ENCODE measurements at places on chromosomes 6 and 20.

- DNase-seq: no peak
Observed at GRCh38 chr6:82976179-82976578, 89.5 kb downstream of the UBE3D start.

DNA sequence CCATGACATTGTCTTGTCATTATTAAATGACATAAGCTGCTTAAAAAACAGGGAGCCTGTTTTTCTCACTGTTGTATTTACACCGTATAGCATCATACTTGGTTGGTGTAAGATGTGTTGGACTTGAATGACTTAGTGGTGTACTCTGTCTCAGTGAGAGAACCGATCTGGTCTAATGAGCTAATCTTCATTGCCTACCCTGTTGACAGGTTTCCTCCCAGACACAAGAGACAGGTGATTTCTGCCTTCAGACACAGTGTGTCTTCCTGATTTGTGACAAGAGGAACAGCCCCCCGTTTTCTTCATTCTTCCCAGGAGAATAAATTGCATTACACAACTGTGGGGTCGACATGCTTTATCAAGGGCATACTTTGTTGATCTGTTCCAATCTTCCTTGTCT lies 137.2 kb upstream of the ID4 start:
- no peak for DNase-seq

- DNase-seq: no peak
Observed at GRCh38 chr20:38272961-38273360, 12.4 kb upstream of the KIAA1755 start.

DNA sequence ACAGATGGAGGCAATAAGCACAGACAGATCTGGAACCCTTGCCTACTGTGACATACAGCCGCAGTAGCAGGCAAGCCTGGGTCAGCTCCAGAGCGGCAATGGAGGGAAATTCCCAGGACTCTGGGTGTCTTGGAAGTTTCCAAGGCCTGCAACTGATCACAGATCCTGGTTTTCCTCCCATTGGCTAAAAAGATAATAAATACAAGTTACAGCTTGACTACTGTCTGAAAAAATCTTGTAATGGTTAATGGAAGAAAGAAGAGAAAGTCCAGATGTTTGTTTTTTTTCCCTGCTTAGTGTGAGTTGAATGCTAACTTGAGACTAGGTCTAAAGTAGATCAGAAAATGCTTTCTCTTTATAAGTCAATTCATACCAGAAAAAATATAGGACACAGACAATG lies 307.6 kb downstream of the ALDH8A1 start:
- DNase-seq: no peak

DNA sequence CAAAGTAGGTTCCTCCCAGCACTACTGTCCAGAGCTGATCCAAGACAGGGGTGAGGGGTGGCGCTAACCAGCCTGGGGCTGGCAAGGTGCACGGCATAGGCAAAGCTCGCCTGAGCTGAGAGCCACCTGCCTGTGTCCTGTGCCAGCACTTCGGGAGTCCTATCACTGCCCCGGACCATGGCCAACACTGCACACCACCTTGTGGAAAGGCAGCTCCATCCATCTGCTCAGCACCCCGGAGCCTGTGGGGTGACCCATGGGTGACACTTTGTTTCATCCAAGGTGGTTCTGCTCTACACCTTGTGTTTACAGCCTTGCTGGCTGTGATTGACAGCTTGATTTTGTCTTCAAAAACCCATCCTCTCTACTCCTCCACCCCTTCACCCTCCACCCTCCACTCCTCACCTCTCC lies 32.9 kb upstream of the GATA5 start:
- DNase-seq: no peak

DNA sequence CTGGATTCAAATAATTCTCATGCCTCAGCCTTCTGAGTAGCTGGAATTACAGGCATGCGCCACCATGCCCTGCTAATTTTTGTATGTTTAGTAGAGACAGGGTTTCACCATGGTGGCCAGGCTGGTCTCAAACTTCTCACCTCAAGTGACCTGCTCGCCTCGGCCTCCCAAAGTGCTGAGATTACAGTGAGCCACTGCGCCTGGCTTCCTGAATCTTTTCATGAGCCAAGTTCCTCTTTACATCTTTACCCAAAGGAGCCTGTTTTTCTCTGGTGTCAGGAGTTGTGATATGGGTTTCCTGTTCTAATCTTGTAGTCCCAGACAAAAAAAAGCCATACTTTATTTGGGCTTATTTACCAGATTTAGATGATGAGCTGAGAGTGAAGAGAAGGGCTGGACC lies 34.4 kb downstream of the PCNA start:
- DNase-seq: no peak

- no peak for DNase-seq
Observed at GRCh38 chr6:135789375-135790050, 62.0 kb upstream of the PDE7B start.

GRCh38 chr6:1633366-1634021 lies 23.8 kb downstream of the FOXC1 start:
- no peak for DNase-seq

- no peak for DNase-seq
Observed at GRCh38 chr6:11810854-11811643, 32.4 kb upstream of the ADTRP start.

DNA sequence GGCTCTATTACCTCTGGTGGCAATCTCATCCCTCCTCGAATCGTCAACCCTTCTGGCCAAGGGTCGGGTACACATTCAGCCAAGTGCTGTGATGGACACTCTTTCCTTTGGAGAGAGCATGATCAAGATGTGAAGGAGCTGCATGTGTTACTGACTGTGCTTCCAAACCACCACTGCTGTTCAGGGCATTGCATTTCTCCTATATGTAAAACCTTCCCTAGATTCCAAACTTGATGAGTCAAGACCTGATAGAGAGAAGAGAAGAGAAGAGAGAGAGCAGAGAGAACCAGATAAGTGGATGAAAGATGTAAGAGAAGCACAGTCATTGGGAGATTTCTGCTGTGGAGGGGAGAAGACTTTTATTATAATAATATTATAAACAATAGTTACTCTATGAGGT lies 162.2 kb downstream of the KCNQ5 start:
- no peak for DNase-seq

GRCh38 chr20:59120919-59121318 lies 42.7 kb upstream of the ZNF831 start:
- DNase-seq: no peak
